Cardiac fibroblast (primary cell): ENCODE measurements at places on chromosomes 7 and 10.

DNA sequence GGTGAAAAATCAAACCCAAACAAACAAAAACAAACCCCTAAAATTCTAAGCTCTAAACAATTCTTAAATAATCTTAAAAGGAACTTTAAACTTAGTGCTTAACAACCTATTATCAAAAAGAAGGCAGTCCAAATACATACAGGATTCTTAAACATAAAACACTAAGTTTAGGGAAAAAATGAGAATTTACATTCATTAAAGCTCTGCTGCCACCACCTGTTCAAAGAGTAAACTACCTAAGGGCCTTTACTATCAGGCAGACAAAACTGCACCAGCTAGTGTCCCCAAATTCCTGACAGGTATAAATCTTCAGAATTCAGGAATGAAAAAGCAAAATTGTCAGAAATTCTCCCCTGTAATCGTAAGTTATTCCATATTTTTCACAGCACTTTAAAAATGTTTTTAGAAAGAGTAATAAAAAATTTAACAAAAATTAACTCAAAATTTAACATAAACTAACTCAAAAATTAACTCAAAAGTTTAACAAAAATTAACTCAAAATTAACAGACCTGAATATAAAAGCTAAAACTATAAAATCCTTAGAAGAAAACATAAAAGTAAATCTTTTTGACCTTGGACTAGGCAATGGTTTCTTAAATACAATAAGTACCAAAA lies 55.1 kb downstream of the PDZD8 start:
- DNase-seq: peak; percentile 52

- peak; percentile 64 for DNase-seq
Measured at GRCh38 chr10:99560277-99561126, 27.8 kb downstream of the NKX2-3 start.

DNA sequence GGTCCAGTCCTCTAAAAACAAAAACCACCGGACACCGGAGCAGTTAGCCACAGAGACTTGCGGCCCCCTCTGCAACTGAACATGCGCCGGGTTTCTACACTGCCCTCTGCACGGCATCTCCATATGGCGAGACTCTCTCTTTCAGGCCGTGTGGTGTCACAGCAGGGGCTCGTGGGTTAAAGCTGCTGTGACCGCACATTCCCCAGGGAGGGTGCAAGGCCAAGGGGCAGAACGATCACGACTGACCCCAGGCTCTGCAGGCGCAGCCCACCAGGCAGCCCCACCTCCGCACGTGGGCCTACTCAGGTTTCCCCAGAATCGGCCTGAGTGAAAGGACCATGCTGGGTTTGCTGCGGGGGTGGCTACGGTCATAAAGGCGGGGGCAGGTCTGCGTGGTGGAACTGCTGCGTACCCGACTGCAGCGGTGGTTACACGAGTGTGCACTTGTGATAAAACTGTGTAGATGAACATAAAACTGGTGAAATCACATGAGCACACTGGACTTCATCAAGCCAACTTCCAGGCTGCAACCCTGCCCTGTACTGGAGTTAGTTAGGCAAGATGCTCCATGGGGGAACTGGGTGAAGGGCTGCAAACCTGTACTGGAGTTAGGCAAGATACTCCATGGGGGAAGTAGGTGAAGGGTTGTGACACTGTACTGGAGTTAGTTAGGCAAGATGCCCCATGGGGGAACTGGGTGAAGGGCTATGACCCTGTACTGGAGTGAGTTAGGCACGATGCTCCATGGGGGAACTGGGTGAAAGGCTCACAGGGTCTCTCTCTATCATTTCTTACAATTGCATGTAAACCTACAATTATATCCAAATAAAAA lies 81.4 kb upstream of the PPP2R2D start:
- DNase-seq: no peak

DNA sequence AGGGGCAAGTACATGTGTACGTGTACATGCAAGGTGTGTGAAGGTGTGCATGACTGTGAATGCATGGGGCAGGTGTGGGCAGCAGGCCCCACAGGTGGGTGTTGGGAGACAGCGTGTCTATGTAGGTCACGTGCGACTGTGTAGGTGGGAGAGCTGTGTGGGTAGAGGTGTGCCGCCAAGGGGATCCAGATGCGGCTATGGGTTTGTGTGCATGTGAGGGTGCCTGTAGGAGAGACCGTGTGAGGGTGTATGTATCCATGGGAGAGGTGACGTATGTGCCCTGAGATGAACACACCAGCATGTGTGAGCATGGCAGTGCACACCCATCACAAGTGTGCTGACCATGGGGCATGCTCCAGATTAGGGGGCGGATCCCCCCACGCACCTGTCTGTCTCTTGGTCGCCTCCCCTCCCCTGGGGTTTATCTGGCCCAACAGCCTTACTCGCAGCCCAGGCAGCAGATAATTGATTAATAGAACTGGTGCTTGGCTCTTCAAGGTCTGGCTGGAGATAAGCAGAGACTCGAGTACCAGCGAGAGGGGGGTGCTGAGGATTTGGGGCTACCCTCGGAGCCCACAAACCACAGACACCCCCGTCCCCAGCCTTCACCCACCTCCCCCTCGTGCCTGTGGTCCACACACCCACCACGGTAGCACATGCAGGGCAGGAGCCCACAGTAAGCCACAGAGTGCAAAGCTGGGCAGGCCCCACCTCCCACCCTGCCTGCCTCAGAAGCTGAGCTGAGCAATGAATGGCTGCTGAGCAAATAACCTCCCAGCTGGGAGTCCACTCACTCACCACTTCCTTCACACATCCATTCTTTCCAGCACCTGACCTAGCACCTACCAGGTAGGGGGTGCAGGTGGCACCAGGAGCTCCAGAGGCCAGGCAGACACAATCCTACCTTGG lies 41.4 kb upstream of the ZMIZ1 start:
- no peak for DNase-seq

- DNase-seq: peak; percentile 51
Measured at GRCh38 chr10:99941942-99942820, 67.6 kb downstream of the DNMBP start.

GRCh38 chr7:99627513-99627912 lies 10.8 kb downstream of the ZSCAN25 start:
- DNase-seq: no peak

DNA sequence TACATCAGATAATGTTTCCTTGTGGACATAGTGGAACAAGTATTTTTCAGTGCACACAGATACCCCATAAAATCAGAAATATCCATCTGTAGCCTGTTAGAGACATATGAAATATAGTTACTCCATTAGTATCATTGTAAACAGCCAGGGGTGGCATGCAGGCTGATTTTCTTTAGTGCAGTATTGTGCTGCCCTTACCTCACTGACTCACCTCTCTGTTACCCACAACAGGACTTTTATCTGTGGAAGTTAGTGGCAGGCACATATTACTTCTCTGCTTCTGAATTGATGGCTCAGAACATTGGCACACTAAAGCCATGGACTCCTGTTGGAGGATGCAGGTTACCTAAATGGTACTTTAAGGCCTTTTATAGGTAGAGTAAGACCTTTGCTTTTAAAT lies 70.0 kb downstream of the SLC25A40 start:
- no peak for DNase-seq

- DNase-seq: peak; percentile 87
Measured at GRCh38 chr7:22854158-22855048, 31.8 kb upstream of the TOMM7 start.

- peak; percentile 36 for DNase-seq
Measured at GRCh38 chr7:151322906-151323305, 18.7 kb upstream of the NUB1 start.
